ENCODE measurements at places on chromosomes 3 and 15.
A peak's percentile ranks its signal among the peaks of the same experiment; 100 is the strongest.

- DNase-seq = no peak
Observed at GRCh38 chr3:55449527-55449926, 37.6 kb downstream of the WNT5A start.

- DNase-seq = no peak
Observed at GRCh38 chr3:25558121-25558520, 106.6 kb downstream of the TOP2B start.

DNA sequence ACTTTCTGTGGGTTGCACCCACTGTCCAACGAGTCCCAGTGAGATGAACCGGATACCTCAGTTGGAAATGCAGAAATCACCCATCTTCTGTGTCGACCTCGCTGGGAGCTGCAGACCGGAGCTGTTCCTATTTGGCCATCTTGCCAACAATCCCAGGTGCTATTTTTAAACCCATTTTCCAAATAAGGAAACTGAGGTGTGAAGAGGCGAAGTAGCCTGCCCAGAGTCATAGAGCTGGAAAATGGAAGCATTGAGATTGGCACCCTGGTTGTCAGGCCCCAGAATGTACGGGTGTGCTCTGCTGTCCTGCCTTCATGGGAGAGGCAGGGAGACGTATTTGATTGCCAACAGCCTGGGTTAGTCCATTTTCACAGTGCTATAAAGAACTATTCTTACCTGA lies 39.6 kb downstream of the TMEM266 start:
- DNase-seq = no peak

GRCh38 chr3:112372396-112372795 lies 39.4 kb downstream of the CD200 start:
- DNase-seq = no peak

DNA sequence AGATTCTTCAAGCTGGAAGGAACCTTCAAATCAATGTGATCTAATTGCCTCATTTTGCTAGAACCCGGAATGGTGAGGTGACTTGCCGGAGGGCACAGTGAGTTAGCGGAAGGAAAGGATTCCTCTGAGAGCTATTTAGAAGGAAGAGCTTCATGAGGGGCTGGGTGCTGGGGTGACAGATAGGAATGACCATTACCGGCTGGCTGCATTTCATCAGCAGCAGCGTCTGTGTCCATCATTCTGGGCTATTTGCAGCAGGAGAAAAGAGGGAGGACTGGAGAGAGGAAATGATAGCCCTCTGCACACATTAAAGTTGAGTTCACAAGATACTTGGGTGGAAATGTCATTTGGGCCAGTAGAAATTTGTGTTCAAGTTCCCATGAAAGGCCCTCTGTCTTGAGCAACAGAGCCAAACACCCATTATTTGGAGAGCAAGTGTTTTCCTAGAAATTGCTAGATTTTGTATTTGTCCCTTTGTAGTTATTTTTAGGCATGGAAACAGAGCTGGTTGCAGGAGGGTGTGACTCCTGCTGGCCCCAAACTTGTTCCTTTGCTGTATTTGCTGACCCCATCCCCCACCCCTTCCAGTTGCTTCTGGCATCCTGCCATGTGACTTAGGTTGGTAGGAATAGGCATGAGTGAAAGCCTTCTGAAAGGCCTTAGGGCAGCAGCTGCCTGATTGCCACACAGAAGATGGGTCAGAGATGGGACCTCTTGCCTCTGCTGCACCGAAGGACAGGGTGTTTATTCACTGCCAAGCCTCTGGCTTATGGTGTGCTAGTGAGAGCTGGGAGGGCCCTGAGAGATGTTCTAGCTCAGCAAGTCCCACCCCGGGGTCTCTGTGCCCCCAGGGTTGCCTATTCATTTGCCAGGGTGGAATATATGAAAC lies 87.5 kb upstream of the PLXNA1 start:
- DNase-seq = no peak

DNA sequence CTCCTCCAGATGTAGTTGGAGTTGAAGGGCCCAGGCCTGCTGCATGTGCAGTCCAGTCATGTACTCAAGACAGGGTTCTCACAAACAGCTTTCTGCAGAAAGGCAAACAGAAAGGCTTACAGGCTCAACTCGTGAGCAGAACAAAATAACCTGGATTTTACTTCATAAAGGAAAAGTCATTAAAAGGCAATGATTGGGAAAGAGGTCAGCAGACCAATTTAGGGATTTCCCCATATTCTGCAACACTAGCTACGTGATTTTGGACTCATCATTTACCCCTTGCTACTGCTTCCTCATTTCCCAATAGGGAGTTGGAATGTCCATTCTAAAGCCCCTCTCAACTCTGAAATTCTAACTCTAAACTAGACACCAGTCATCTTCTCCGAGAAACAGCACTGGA lies 18.1 kb downstream of the METTL6 start:
- no peak for DNase-seq

GRCh38 chr15:68765602-68766368 lies 54.9 kb downstream of the ANP32A start:
- DNase-seq = no peak

GRCh38 chr3:112353365-112353764 lies 20.4 kb downstream of the CD200 start:
- DNase-seq = no peak

DNA sequence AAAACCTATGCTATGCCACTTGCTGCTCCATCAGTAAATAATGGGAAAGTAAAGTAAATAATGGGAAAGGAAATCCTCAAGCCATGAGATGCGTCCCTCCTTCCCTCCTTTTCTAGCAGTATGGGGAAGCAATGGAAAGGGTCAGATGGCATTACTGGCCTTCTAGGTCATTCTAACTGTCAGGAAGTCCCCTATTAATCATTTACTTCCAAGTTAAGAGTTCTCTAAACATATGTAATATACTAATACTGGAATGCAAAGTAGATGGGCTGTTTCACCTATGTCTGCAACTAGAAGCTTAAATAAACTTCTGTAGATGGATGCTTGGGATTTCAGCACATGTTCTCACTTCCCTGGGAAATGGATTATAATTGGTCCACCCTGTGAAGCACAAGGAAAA lies 55.9 kb downstream of the MDFIC2 start:
- DNase-seq = no peak

DNA sequence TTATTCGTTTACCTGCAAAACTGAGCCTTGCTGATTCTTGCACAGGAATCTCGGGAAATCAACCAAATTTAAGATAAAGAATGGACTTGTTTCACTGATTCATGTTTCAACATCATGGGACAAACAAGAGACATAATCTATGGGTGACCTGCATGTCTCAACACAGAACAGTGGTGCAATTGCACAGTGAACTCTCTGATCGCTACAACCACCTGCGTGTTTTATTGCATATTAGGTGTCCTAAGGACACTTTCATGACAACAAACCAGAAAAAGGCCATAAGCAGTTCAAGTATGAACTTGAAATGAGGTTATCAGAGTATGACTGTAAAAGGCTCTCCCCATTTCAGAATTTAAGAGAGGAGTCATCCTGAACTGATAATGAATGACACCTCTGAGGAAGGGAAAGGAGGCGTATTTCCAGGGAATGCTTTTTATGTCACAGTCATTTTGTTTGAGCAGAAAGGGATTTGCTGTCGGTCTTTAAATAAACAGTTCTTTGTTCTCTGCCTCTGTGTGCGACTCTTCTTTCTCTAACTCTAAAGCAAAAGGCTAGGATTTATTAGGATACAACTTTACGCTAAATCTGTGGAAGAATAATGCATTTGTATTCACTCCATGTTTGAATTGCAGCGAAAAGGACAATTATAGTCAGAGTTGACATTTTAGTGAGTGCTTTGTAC lies 167.2 kb downstream of the RBMS3 start:
- no peak for DNase-seq

- DNase-seq = no peak
Observed at GRCh38 chr15:63451671-63452315, 52.6 kb upstream of the USP3 start.

GRCh38 chr3:114078126-114078525 lies 21.6 kb downstream of the QTRT2 start:
- DNase-seq = no peak

DNA sequence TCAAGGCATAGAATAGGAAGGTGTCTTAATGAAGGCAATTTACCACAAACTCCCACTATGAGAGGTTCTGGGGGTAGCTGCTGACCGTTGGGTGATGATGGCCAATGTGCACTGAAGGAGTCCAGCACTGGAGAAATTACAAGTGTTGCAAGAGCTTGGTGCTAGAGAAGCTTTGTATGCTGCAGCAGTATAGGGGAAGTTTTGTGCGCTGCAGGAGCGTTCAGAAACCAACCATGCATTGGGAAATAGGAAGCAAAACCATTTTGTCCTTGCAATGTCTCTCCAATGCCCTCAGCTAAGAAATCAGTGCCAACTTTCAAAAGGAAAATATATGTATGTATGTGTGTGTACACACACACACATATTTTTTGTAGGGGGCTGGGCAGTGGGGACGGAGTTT lies 441.6 kb upstream of the NAALADL2 start:
- no peak for DNase-seq

GRCh38 chr3:187012609-187013051 lies 82.3 kb downstream of the ST6GAL1 start:
- peak; percentile 1 for DNase-seq

DNA sequence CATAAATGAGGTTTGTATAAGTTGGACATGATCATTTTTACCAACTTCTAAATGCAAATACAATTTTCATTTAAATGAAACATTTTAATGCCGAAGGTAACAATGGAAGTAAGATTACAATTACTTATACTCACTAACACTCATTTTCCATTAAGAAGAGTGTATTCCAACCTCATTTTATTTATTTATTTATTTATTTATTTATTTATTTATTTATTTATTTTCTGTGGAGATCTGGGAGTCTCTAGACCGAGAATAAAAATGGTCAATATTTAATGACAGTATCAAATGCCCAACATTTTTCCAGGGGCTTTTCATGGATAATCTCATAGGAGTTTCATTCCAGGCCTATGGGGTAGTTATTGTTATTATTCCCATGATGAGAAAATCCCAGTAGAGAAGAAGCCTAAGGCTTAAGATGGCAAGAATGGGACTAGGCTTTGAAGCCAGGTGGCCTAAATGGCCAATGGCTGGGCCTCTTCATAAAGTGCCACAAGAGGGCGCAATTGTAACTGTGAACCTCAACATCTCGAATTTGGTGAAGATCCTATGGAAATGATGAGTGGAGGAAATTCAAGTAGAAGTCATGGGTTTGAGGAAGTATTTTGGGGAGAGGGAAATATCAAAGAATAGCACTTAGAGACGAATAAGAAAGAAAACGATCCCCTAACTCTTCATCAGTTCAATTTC lies 21.3 kb downstream of the VGLL3 start:
- DNase-seq = peak; percentile 47

DNA sequence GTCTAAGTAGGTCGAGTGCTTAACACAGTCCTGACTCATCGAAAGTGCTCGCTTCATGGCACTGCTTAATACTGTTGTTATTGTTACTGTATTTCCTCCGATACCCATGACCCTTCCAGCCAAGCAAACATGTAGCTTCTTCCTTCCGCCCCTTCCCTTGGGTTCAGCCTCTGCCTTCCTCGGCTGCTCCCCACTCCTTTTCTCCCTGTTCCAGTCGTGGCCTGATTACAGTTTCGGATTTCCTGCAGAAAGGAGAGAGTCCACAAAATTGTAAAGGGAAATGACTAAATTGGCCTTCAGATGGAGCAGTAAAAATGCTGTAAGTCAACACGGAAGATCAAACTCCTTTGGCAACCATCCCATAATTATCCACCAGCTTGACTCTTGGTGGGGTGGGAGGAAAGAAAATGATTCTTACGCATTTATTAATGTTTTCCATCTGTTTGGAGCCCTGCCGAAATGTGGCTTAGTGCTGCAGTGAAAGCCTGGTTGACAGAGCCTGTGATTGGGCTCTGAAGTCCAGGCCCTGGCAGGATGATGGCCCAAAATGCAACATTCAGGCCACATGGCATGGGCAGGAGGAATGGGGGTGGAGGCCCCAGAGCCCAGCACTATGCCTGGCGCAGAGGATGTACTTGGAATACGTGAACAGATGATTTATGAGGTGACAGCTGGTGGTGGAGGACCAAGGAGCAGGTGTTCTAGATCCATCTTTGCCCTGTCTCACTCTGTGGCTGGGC lies 37.6 kb downstream of the FAM3D start:
- no peak for DNase-seq

DNA sequence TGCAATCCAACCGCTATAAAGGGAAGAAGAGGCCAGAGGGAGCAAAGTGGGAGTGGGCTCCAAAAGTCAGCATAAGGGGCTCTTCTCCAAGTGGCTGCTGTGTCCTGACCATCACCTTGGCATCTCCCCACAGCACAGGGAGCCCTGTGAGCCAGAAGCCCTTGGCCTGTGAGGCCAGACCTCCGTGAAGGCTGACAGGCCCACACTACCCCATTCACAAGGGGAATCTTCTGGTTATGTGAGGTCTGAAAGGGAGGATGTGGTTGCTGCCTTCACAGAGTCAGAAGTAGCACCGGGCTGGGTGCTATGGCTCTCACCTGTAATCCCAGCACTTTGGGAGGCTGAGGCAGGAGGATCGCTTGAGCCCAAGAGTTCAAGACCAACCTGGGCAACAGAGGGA lies 2.6 kb upstream of the ULK3 start:
- no peak for DNase-seq

DNA sequence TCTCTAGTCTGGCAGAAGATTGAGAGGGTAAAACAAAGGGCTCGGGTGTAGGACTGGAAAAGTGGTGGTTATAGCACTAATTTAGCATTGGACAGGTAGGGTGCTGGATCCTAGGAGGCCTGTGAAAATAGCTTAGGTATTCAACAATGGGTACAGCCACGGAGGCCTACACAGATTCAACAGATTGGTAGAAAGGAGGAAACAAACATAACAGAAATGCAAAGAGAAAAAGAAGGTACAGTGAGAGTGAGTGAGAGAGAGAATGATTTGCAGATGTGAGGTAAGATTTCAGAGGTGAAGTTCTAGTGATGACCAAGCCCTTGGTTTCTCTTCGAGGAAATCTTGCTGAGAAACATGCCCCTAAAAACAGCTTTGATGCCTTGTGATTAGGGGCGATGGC lies 37.9 kb downstream of the ADIPOQ start:
- DNase-seq = no peak

DNA sequence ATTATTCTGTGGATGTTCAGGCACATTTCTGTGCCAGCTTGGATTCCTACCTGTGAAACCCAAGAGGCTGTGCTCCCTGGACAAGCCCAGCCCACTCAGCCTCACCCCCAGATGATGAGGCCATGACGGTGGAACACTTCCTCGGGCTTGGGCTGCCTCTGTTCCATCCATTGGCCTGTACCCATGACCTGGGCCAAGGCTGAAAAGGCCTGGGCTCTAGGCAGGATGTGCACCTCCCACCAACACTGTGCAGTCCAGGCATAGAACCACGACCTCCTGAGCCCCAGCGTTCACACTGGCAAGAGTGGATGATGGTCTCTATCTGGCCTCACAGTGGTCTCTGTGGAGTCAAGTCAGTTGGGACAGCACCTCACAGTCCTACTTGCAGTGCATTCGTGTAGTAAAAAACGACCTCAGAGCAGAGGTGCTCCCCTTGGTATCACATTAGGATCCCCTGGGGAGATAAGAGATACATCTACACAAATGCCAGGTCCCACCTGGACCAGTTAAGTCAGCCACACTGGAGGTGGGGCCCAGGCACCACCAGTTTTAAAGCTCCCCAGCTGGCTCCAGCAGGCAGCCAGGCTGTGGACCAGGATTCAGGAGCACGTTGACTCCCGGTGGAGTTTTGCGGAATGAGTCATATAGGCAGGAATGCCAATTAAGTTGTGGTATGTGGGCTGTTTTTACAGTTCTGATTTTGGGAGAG lies 39.0 kb upstream of the IGF1R start:
- peak; percentile 74 for DNase-seq
